ENCODE measurements at places on chromosomes 2 and 18.

DNA sequence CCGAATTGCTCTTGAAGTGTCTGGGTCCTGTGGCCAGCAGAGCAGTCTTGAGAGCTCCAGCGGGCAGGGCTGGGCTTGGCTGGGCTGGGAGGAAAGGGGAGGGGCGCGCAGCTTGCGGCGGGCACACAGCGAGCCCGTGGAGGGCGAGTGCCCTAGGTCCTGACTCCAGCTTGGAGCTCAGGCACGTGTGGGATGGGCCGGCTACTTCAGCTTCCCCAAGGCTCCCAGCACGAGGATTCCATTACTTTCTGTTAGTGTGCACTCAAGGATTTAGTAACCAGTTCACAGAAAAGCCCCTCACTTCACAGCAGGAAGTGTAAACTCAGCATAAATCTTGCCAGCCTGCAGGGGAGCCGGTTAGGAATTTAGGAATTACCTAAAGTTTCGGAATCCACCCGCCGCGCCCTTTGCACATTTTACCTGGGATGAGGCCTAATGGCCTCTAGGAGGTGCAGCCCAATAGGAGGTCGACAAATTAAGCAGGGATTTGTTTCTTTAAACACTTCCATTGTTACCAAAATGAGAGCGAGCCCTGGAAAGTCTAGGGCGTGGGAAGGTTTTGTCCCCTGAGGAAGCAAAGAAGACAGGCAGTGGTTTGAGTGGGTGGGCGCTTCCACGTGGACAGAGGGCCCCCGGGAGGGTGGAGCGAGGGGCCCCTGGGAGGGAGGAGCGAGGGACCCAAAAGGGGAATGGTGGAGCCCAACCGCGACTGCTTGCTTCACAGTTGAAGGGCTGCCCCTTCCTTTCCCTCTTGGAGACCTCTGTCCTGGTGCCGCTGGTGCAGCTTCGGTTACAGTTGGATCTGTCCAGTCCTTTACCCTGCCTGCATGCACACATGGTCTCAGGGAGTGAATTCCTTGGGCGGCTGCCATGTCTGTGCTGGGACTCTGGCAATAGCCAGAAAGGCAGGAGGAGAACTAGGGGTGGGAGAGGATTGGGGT, 93.3 kb downstream of the CTAGE1 start:
- DNase-seq = no peak

GRCh38 chr2:77207331-77207730, 314.8 kb downstream of the LRRTM4 start:
- DNase-seq = no peak

DNA sequence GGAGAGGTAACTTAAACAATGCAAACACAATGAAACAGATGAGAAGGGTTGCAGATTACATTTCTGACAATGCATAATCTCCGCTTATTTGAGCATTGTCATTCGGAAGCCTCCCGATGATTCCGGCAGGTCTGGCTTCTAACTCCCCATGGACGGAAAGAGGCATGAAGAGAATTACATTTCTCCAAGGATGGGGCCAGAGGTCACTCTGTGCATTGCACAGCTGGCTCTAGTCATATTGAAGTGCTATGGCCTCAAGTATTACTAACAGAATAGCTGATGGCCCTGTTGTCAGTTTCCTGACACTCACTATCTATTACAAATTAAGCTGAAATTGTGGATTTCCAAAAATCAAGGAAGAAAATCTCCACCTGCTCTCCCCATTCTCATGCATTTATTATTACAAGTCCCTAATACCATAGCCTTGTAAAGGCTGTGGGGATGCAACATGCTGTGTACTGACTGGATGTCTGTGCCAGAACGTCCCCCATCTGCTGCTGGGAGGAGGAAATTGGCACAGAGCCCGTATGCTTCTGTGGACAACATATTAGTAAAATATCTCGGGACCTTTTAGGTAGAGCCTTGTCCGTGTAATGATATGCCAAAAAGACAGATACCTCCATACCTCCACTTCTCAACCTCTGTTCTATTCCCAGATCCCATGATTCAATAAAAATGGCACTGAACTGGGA, 168.1 kb downstream of the SETBP1 start:
- DNase-seq = no peak

- no peak for DNase-seq
Observed at GRCh38 chr2:101461381-101461780, 13.5 kb downstream of the RFX8 start.

DNA sequence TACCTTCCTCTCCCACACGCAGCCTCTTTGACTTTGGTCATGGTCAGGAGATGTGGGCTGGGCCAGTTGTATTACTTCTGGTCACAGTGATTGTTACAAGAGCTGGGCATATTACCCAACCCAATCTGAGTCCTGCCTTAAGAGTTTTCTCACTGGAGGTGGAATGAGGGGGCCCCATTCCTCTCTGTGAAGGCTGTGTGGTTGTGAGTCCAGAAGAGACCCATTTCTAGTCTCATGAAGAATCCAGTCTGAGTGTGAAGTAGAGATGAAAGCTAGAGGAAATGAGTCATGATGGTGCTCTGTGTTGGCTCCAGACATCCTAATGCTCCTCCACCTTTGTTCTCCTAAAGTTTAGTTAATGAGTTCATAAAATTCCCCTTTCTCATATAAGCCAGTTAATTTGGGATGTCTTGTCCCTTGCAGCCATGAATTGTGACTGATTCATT, 50.8 kb upstream of the RASGRP3 start:
- DNase-seq = no peak
